ENCODE measurements at places on chromosomes 6 and 20.

DNA sequence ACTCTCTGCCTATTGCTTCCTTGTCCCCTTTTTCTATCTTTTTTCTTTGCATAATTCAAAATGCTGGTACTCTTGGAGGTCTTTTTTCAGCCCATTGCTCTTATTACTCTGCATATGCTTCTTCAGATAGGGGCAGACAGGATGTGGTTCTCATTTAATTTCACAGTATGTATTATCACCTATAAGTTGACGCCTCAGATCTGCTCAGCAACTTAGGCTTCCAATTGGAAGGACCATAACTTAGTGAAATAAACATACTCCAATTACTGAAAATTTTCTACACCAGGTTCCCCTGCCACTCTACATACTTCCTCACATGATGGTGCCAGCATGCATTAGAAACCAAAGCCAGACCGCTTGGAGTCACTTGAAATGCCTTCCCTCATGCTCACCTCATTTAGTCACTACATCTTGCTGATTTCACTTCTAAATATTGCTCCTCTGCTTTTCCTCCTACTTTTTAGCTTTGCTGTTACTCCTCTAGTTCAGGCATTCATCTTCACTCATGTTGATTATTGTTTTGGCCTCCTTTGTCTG, 34.5 kb upstream of the AHI1 start:
- no peak for DNase-seq

- no peak for DNase-seq
Measured at GRCh38 chr6:51542475-51542874, 544.9 kb downstream of the PKHD1 start.

GRCh38 chr20:21713901-21714296, 8.4 kb downstream of the PAX1 start:
- DNase-seq, result no peak

- no peak for DNase-seq
Measured at GRCh38 chr20:35499271-35499670, 30.2 kb downstream of the C20orf173 start.

- no peak for DNase-seq
Measured at GRCh38 chr6:41538556-41539182, 7.5 kb upstream of the FOXP4 start.

DNA sequence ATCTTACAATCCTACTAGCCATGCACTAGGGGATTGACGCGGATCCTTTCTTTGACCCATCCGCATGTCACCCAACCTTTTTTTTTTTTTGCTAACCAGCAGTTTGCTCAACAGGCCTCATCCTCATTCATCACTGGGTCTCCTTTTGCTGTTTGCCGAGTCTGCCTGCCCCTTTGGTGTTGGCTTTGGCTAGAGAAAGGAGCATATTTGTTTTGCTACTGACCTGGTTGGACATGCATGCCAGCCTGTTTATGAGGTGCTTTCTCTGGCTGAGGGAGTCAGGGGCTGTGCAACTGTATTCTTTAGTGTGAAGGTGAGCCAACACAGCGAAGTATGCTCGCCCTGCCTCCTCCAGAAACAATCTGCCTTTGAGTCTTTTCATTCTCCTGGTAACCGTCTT, 40.2 kb downstream of the E2F3 start:
- DNase-seq, result no peak

GRCh38 chr6:50681213-50681824, 32.0 kb upstream of the TFAP2D start:
- DNase-seq, result no peak

GRCh38 chr6:35688605-35689322, at the start of gene FKBP5:
Gene FKBP5 (minus strand): TSS chr6:35688915. CDS start chr6:35642824, 46,091 bp downstream.
- peak; percentile 93 for DNase-seq

All from RWPE2 (cell line).